ENCODE measurements at places on chromosomes 16 and 17.

GRCh38 chr16:23829454-23829853 lies 6.3 kb upstream of the PRKCB start:
- DNase-seq, result no peak

DNA sequence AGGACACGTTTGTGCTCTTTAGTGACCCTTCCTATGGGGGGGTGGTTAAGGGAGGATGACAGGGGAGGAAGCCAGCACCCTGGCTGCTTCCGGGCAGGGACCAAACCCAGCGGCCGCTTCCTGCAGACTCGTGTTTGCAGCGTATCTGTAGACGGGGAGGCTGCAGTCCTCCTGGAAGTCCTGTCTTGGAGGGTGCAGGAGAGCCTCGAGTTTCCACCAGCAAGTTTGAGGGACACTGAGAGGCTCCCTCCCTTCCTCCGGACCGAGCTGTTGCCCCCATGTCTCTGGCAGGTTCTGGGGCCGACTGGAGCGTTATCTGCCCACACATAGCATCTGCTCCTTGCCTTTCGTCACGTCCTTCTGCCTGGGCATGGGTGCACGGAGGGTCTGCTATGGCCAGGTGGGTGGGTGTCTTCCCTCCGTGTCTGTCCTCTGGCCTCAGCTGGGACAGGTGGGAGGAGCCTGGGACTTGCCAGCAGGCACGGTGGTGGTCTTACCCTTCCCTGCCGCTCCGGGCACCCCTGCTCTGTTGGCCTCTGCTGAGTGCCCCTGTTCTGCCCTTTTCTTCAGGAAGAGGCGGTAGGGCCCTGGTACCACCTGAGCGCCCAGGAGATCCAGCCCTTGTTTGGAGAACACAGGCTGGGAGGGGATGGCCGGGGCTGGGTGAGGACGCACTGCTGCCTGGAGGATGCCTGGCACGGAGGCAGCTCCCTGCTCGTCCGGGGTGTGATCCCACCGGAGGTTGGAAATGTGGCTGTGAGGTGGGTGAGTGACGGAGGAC lies 8.8 kb downstream of the ENGASE start:
- DNase-seq, result no peak

DNA sequence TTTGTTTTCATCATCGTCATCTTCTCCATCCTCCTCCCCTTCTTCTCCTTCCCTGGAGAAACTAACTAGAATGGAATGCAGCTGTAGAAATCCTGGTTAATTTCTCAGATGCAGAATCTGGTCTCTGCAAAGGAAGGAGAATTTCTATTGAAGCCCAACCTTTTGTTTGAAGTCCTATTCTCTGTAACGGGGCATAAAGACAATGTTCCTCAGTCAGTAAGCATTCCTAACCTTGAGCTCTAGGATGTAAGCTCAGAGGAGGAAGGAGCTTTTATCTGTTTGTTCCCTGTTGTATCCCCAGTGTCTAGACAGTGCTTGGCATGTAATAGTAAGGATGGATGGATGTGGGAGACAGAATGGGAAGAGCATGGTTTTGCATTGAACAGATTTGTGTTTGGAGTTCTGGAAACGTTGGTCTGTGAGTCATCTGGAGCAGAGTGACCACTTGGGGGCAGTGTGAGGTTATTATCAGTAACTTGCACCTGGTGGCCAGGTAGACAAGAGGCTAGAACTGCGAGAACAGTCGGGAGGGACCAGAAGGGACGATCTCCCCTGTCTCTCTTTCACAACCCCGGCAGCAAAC lies 363.7 kb downstream of the SNX29 start:
- no peak for DNase-seq

GRCh38 chr17:59878624-59879023 lies 14.1 kb downstream of the TUBD1 start:
- DNase-seq, result no peak
